Activated B cell treated with CpG ODN at 0.5 μM for 24 hours (primary cell): ENCODE measurements at places on chromosomes 5 and 9.

DNA sequence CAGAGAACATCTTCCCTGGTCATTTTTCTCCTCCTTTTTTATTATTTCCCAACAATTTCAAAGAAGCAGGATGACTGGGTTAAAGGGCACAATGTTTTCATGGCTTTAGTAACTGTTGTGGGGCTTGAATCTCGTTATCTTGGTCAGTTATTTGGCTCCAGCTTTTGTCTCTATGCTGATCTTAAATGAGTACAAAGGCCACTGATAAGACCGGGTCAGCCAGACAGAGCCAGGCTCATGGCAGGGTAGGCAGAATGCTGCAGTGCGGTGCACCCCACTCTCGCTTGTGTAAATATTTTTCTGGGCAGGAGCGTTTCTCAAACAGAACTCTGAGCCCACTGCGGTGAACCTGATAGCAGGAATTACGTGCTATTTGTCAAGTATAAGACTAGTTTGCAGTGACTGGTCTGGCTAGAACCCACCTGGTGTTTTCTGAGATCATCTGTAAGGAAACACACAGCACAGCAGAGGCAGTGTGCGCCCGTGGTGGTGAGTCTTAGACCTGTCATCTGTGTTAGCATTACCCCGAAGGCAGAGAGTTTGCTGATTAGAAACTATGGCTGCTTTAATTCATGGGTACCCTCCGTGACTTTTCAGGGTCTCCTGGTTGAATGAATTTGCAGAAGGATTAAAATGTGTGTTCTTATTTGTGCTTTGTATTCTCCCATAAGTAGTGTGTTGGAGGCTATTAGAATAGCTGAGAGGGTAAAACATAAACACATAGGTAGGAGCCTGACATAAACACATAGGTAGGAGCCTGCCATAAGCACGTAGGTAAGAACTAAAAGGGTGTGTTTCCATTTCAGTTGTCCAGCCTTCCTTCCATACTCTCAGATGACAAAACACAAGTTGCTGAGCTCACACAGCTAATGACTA is 158.6 kb upstream of the DMRT1 start:
- H3K4me1 ChIP-seq, result peaks cover 4% of the 10 kb centered on the region
- no peak overlapping the region for H3K27ac ChIP-seq
- no peak for DNase-seq
- no peaks in the 10 kb centered on the region for H3K27me3 ChIP-seq
- H3K36me3 ChIP-seq, result no peaks in the 10 kb centered on the region

DNA sequence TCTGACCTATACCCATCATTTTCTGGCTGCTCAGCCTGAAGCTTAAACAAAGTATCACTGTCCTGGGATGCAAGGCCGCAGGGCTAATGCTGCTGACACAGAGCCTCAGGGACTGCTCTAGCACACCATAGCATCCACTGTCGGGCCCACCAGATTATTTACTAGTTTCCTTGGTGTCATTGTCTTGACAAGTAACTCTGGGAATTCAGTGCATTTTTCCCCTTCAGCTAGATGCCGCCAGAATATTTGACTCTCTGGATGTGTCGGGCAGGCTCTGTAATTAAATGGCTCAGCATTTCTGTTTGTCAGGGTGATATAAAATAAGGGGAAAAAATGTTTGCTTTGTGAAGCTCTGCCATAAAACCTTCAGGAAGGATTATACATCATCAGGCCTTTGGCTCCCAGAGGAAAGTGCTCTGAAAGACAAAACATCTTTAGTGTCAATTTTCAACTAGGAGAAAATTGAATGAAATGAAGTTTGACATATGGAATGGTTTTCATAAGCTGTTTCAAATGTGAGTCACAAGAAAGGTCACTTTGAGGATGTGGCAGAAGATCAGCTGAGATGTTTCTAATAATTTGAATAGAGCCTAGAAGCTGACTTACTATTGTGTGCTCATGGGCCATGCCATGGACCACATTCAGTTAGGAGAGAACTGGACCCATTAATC is 350.1 kb downstream of the TMEM232 start:
- H3K4me3 ChIP-seq, result no peak overlapping the region
- no peak overlapping the region for H3K27ac ChIP-seq
- H3K4me1 ChIP-seq, result peaks cover 10% of the 10 kb centered on the region
- H3K27me3 ChIP-seq, result no peaks in the 10 kb centered on the region
- DNase-seq, result no peak

DNA sequence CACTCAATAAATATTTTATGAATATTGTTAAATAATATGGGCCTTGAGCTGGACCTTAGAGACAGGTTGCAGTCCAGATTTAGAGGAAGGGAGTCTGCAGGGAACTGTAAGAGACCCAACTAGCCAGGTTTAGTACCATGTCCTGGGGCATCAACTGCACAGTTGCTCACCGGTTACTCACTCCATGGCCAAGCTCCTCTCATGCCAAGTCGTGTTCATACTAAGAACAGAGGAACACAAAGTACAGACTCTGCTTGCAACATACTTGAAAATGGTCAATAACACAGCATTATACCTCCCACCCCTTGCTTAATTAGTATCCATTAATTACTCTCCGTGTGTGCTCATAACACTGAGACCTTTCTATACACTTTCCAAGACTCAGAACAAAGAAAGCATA is 317.6 kb upstream of the PIK3R1 start:
- no peak overlapping the region for H3K4me3 ChIP-seq
- DNase-seq, result no peak
- H3K4me1 ChIP-seq, result peaks cover 4% of the 10 kb centered on the region

GRCh38 chr9:16121601-16122286 is 568.9 kb downstream of the CCDC171 start:
- no peaks in the 10 kb centered on the region for H3K4me1 ChIP-seq
- no peak overlapping the region for H3K4me3 ChIP-seq
- no peak for DNase-seq

DNA sequence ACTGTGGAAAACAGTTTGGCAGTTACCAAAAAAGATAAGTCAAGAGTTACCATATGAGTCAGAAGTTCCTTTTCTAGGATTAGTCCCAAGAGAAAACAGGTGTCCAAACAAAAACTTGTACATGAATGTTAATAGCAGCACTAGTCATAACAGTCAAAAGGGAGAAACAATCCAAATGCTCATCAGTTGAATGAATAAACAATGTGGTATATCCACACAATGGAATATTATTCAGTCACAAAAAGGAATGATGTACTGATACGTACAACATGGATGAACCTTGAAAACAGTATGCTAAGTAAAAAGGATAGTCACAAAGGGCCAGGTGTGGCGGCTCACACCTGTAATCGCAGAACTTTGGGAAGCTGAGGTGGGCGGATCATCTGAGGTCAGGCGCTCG is 7.9 kb downstream of the ZNF510 start:
- H3K36me3 ChIP-seq, result peaks cover 92% of the 10 kb centered on the region
- no peak for DNase-seq
- no peak overlapping the region for H3K4me3 ChIP-seq

DNA sequence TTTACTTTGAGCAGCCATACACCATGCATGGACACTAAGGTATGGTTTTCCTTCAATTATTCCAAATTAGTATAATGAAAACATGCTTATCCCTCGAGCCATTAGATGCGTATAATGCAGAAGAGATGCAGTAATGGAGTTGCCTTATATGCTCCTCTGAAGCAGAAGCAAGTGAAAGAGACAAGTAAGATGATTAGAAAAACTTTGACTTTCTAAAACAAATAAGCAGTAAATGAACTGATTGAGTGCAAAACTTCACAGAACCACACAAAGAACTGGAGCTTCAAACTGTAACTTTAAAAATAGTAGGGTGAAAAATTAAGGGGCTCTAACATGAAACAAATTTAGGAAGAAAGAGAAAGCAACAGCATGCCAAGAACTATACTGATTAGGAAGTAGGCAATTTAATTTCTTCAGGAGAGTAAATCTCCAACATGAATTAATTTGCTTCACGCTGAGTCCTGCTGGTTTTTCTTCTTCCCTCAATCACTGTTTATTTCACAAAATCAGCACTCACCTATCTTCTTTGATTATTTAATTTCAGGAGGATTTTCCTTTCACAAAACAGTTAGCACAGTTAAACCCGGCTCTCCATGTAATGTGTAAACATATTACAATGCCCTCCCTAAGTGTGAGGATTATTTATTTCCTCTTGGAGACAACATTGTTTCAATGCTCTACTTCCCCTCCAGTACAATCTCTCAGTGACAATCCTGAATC is 90.3 kb upstream of the PAM start:
- no peaks in the 10 kb centered on the region for H3K36me3 ChIP-seq
- no peak overlapping the region for H3K4me3 ChIP-seq
- H3K27ac ChIP-seq, result no peak overlapping the region
- DNase-seq, result no peak
- no peaks in the 10 kb centered on the region for H3K4me1 ChIP-seq

GRCh38 chr5:158640593-158640980 is 459.1 kb downstream of the EBF1 start:
- H3K4me3 ChIP-seq, result no peak overlapping the region
- H3K27me3 ChIP-seq, result no peaks in the 10 kb centered on the region
- no peaks in the 10 kb centered on the region for H3K36me3 ChIP-seq
- H3K27ac ChIP-seq, result no peak overlapping the region
- DNase-seq, result no peak

- no peak overlapping the region for H3K27ac ChIP-seq
- H3K27me3 ChIP-seq, result peaks cover 12% of the 10 kb centered on the region
- no peaks in the 10 kb centered on the region for H3K36me3 ChIP-seq
- no peak for DNase-seq
Measured at GRCh38 chr9:136587145-136587943, 41.5 kb upstream of the NOTCH1 start.

GRCh38 chr5:102411-103043 is 10.6 kb downstream of the PLEKHG4B start:
- H3K4me3 ChIP-seq, result no peak overlapping the region
- no peaks in the 10 kb centered on the region for H3K4me1 ChIP-seq
- H3K27ac ChIP-seq, result no peak overlapping the region
- no peak for DNase-seq
- peaks cover 3% of the 10 kb centered on the region for H3K27me3 ChIP-seq

DNA sequence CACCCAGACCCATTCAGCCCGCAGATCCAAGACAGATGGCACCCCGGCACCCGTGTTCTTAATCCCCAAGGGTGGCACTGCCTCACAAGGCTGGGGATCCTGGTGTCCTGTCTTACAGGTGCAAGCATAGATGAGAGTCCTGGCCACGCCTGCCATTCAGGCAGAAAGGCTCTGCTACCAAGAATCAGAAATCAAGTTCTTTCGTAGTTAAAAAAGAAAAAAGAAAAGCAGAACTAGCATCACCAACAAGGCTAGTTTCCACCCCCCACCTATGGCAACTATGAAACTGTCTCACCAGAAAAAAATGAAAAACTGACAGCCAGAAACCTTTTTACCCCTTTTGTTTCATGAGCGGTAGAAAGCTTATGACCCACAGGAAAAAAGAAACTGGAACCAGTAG is 170.4 kb downstream of the SYK start:
- no peaks in the 10 kb centered on the region for H3K36me3 ChIP-seq
- H3K27me3 ChIP-seq, result peaks cover 8% of the 10 kb centered on the region
